ENCODE measurements at places on chromosomes 6 and 20.

GRCh38 chr6:54801669-54802068, 44.9 kb upstream of the FAM83B start:
- DNase-seq, result peak; percentile 87

DNA sequence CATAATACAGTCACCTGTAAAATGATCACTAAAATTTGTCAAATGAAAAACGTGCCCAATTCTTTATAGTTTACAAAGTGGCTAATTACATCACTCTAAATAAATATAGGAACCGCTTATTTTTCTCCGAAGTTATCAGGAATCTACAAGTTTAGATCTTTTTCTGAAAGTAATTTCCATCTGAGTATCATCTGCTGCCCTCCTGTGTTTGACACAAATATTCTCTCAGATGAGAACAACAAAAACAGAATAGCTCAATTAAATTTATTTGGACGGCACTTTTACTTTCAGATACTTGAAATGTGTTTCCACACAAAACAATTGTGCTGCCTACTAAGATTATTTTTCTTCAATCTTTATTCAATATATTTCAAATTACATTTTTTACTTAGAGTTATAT, 5.0 kb downstream of the SF3B5 start:
- no peak for DNase-seq

- DNase-seq, result peak; percentile 36
Measured at GRCh38 chr6:166004876-166005275, 162.8 kb downstream of the TBXT start.

DNA sequence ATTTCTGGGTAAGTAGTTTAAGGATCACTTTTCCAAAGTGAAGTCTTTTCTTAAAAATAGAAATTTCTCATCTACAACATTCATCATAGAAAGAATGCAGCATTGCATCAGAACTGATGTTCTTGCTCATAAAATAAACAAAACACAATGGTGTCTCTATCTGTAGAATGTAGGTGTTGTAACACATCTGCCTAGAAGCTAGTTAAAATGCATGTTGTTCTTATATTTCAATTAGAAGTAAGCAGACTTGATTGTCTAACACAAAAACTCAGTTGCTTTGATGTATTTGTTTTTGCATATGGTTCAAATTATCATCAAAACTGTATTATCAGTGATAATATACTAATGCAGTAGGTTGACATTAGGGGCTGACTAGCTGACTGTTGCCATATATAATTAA, 654.7 kb upstream of the FLRT3 start:
- DNase-seq, result peak; percentile 39

- DNase-seq, result no peak
Measured at GRCh38 chr20:48395816-48396546, 431.8 kb downstream of the PREX1 start.

Data from fibroblast of lung (primary cell).